ENCODE measurements at places on chromosomes 1 and 21. TPM values are rescaled to one million over a fixed set of nuclear protein-coding genes. Genes with fewer than 3 reads are reported as not detected.

Gene KIF26B
- 1.7 TPM for total RNA-seq

Gene TNFAIP8L2
- total RNA-seq = 9.3 TPM

Gene MAP10
- 3.0 TPM for total RNA-seq

Gene FAAH
- 5.1 TPM for total RNA-seq

Gene ELF3
- total RNA-seq = 4.8 TPM

Gene TMEM52
- total RNA-seq = 0.51 TPM

Gene AADACL4
- total RNA-seq = not detected

Gene PROK1
- total RNA-seq = not detected

Gene CAP1
- total RNA-seq = 410 TPM

Gene INAVA
- 0.44 TPM for total RNA-seq

Gene LIN28A
- not detected for total RNA-seq

Gene NPL
- 2.9 TPM for total RNA-seq

Gene MYOG
- total RNA-seq = not detected

Gene ATAD3C
- total RNA-seq = 0.86 TPM

Gene TRPM2
- 2.4 TPM for total RNA-seq

Gene SPATA1
- 4.6 TPM for total RNA-seq

Gene KCNJ6
- not detected for total RNA-seq

Gene MAP1LC3C
- total RNA-seq = not detected

- no peak for DNase-seq
Observed at GRCh38 chr1:225747566-225747965, 30.1 kb upstream of the SRP9 start.

DNA sequence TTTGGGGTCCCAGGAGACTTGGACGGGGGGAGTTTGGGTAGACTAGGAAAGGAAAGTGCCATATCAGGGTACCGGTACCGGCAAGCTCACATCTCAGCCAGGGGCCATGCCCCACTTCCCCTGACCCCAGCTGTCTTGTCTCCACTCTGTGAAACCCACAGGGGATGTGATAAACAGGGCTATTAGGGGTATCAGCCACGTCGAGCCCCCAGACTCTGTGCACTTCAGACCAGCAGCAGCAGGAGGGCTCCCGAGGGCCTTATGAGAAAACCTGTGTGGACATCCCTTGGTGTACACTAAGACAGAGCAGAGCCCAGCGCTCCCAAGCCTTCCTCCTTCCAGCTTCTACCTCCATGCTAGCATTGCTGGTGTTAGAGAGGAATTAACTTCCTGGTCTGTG lies 46.3 kb downstream of the TNNT2 start:
- DNase-seq = no peak

DNA sequence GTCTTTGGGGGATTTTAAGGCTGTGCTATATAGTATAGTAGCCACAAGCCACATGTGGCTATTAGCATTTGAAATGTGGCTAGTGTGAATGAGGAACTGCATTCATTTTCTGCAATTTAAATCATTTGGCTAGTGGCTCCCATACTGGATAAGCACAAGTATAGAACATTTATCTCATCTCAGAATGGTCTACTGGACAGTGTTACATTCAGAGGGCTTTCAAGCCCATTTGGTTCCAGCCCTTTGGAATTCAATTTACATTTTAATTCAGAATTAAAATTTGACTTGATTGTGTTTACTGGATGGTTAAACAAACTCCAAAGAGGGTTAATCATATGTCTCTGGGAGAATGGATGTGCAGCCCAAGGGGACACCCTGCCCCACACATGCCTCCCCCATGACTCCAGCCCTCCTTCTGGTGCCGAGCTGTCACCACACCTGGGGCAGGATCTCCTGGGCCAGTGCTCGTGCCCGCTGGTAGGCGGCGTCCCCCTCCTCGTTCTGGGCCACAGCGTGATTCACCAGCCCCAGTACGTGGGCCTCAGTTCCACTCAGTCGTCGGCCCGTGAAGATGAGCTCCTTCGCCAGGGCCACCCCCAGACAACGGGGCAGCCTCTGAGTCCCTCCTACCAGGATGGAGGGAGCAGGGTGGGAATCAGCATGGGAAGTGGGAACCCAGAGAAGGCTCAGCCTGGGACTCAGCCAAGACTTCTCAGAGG lies 17.2 kb downstream of the ECHDC2 start:
- DNase-seq = no peak

DNA sequence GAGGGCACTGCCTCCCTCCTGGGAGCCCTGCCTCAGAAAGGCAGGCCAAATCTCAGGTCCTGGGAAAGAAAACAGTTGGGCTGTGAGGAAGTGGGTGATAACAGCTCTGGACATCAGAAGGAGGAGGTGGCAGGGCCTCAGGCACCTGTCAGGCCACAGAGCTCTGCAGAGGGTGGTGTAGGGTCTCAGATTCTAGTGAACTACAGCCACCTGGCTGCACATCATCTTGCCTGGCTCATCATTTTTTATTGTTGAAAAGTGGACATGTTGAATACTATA lies 15.3 kb upstream of the ZNF678 start:
- no peak for DNase-seq

- DNase-seq = no peak
Observed at GRCh38 chr1:6470132-6471085, 4.4 kb upstream of the TNFRSF25 start.

DNA sequence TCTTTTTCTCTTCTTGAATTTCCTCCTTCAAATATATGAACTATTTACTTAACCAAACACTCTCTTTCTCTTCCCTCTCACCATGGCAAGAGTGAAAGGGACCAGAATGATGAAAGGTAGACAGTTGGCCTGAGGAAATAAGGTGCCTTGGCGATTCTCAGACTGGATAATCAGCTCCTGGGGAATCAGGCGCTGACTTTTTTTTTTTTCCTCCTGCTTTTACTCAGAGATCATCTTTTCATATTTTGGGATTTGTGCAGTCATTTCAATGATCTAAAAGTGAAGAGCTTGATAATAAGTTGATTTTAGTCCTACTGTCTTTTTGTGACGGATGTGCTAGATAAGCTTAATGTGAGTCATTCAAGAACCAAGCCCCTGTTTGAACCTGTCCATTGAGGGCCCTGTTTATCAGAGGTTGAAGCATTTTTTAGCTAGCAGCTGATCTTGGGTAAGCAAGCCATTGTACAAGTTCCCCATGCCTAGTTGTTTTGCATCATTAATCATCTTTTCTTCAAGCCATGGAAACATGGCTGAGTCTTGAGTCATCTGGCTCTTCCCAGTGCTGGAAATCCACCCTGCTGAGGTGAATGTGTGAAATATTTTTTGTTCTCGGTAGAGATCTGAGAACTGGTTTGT lies 40.8 kb downstream of the ITSN1 start:
- DNase-seq = no peak

- DNase-seq = peak; percentile 62
Observed at GRCh38 chr1:44808938-44809917, 905 bp downstream of the BTBD19 start.

GRCh38 chr21:43292041-43292865 lies 123.4 kb downstream of the CRYAA start:
- no peak for DNase-seq

GRCh38 chr1:57761628-57762027 lies 337.8 kb upstream of the DAB1 start:
- DNase-seq = no peak

- DNase-seq = no peak
Observed at GRCh38 chr1:65558215-65558614, 137.7 kb downstream of the LEPR start.

- DNase-seq = no peak
Observed at GRCh38 chr1:118338936-118339335, 153.9 kb upstream of the SPAG17 start.

DNA sequence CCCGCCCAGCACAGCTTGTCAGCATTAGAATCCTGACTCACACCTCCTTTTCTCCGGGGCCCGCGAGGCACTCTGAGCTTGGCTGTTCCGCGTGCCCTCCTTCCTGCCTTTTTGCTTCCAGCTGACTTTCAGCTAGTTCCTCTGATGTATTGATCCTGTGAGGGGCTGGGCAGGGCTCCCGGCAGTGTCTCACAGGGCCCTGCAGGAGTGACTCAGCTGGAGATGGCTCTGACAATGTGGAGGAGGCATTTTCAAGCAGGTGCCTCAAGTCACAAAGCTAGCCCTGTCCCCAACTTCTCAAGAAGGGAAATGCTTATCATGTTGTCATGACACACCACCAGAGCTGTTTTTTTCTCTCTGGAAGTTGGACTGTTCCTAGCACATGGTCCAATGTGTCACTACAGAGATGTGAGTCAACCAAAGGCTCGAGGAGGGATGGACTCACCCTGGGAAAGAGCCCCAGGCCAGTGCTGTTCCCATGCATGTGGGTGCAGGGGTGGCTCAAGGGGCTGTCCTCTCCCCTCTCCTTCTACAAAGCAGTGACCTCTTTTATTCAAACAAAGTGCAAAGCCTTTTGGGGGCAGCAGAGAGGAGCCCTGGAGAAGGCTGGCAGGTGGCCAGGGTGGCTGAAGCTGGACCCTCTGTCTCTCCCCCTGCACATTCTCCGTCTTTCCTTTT lies 30.6 kb downstream of the SYT6 start:
- no peak for DNase-seq

DNA sequence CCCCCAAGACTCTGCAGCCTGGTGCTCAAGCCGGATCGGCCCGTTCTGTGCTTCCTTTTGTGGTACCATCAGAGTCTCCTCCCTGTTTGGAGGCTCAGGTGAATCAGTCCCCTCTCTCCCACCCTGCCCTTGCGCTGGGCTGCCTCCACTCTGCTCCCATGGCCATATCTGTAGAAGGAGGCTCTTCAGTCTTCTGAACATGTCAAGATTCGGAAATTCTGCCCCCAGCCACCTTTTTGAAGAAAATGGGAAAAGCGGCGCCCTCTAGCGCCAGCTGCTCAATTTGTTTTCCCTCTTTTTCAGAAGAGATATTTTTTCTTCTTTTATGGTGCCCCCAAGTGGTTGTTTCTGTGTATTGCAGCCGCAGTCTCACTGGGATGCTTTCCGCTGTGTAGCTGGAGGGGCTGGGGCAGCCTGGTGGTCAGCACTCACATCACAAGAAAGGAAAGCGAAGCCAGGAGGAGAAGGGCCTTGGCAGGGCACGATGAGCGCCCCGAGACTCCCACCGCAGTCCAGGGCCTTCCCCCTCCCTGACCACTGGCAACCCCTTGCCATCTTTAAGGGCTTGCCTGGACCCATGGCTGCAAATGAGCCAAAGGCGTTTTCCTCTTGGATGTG lies 58.4 kb upstream of the CACNA1E start:
- peak; percentile 18 for DNase-seq

DNA sequence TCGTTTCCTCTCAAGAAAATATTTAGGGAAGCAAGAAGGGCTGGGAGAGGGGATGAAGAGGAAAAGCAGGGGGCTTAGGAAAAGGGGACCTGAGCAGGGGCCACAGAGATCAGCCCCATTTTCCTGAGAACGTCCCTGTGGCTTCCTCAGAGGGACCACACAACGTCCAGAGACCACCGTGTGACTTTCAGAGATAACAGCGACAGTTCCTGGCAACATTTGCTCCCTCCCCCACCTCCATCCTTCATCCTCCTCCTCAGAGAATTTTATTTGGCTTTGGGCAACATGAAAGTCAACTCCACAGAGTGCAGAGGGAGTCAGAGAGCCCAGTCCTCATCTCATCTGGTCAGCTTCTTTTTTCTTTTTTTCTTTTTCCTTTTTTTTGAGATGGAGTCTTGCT lies 50.9 kb downstream of the RUNX1 start:
- DNase-seq = no peak
